ENCODE measurements at places on chromosomes 2 and 18.

DNA sequence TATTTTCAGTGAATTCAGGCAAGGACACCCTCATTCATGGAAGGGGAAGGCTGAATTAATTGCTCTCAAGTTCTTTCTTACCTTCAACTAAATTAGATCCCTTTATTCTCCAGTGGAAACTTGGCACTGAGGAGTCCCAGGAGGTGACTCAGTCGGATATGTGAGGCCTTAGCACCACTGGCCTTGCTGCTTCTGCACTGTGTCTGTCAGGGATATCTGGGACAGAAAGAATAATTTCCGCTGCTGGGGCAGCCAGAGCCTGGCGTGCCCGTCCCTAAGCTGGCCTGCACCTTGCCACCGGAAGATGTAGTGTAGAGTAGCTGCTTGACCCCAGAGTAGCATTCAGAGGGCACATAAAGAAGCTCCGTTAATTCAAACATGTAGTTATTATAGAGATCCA is 53.4 kb downstream of the LIMS1 start:
- peak; percentile 82 for DNase-seq

GRCh38 chr2:74267068-74267467 is 68.7 kb downstream of the MTHFD2 start:
- no peak for DNase-seq

DNA sequence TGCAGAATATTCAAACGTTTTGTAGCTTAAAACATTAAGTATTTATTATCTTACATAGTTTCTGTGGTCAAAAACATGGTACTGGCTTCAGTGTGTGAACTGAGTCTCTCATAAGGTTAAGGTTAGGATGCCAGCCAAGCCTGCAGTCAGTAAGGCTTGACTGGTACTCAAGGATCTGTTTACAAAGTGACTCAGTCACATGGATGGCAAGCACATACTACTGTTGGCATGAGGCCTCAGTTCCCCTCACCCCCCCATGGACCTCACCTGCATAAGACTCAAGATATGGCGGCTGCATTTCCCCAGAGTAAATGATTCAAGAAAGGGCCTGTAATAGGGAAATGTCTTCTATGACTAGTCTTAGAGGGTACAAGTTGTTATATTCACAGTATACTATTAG is 1167.5 kb downstream of the DPP10 start:
- DNase-seq: no peak

GRCh38 chr2:9895669-9896590 is 52.7 kb downstream of the TAF1B start:
- DNase-seq: no peak

DNA sequence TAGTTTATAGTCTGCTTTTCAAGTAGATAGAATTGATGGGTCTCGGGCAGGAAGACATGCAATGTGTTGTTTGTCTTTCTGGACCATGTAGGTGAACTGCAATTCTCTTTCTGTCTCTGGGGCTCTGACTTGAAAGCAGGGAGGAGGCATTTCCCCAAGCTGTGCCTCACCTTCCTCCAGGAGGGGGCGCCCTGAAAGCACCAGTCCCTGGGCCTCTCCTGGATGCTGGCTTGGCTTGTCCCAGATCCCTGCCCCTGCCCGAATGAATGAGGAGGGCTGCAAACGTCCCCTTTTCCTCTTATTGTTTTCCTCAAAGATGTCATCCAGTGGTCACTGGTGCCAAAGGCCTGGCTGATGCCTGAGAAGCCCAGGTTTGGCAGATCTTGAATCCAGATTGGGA is 270.6 kb downstream of the CELF4 start:
- DNase-seq: peak; percentile 19

Data from choroid plexus epithelial cell (primary cell).